Activated CD4-positive, alpha-beta T cell treated with anti-CD3 and anti-CD28 coated beads for 4 hours (primary cell): ENCODE measurements at places on chromosomes 12 and 14.

GRCh38 chr12:132146098-132146497 lies 1.8 kb downstream of the NOC4L start:
- DNase-seq = no peak

GRCh38 chr14:62696929-62697328 lies 348.3 kb downstream of the KCNH5 start:
- no peak for DNase-seq

GRCh38 chr12:67698672-67699581 lies 50.4 kb downstream of the DYRK2 start:
- peak; percentile 40 for DNase-seq

DNA sequence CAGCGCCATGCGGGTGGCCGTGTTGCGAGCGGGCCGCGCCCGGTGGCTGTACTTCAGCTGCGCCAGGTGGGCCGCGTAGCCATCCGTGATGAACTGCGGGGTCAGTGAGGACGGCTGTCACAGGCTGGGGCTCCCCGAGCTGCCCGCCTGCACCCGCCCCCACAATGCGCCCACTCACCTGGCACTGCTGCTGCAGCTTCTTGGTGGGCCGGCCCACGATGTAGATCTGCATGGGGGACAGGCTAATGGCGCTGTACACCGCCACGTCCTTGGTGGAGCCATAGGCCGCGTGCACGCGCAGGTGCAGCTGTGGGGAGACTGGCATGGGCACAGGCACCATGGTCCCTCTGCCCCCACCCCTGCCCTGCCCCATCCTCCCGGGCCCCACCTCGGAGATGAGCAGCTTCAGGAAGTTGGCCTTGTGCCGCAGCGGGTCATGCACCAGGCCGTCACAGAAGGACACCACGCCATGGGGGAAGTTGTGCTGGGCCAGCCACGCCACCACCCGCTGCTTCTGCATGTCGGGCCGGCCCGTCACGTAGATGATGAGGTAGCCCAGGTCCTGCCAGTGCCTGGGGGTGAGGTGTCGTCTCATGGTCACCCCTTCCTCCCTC lies 5.9 kb downstream of the ARL6IP4 start:
- DNase-seq = no peak

DNA sequence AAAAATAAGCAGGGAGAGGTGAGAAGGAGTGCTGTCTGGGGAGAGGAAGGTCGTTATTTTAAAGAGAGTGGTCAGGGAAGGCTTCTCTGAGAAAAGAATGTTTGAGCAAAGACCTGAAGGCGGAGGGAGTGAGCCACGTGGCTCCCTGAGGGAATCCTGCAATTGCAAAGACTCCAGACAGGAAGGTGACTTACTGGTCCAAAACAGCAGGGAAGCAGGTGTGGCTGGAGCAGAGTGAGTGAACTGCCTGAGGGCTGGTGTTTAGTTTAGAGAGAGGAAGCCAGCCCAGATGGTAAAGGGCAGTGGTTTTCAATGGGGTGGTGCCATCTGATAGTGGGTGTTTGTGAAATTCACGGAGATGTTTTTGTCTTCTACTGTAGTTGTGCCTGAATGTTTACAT lies 58.8 kb upstream of the LTA4H start:
- DNase-seq = no peak

- no peak for DNase-seq
Measured at GRCh38 chr12:25372002-25372401, 121.3 kb upstream of the KRAS start.

GRCh38 chr12:12439636-12440035 lies 82.8 kb downstream of the BORCS5 start:
- DNase-seq = peak; percentile 63

GRCh38 chr12:119593578-119594398 lies at the start of gene TMEM233:
Gene TMEM233 (plus strand): TSS chr12:119593774. CDS start chr12:119593849, 75 bp downstream.
- DNase-seq = no peak

DNA sequence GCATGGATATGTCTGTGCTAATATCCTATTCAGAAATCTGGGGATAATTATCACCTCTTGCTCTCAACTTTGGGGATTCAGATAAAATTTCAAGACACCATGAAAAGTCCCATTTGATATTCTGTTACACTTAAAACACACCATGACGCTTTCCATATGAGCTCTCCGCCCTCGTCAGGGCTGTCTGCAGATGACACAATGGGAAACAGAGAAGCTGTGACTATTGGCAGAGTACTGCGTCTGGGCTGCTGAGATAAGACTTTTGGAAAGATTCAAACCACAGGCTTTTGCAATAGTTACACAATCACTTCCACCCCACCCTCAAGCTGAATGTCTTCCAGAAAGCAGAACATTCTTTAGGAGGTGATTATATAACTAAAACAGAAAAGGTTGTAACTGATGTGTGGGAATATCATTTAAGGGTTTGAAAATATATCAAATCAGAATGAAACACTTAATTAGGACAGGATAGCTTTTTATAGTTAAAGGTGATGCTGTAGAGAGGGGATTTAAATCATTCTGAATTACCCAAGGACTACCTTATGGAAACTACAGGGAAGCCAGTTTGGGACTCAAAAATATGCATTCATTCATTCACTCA lies 75.3 kb upstream of the TMPO start:
- no peak for DNase-seq

- no peak for DNase-seq
Measured at GRCh38 chr12:68903511-68903910, 29.5 kb downstream of the CPM start.

DNA sequence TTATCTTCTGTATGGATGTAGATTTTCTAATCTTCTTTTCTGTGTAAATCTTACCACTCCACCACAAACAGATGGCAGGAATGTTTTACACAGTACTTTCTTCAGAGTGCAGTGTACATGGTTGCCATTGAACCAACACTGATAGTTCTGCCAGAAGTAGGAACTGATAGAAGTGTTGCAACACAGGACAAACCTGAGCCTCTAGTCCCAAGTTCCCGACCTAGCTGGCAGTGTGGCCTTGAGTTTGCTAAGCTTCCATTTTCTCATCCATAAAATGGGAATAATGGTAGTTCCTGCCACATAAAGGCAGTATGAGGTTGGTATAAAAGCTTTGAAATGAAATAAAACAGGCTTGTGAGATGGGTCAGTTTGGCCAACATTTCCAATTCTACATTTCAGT lies 50.8 kb upstream of the SAV1 start:
- no peak for DNase-seq

- no peak for DNase-seq
Measured at GRCh38 chr12:10235761-10236631, 23.3 kb downstream of the GABARAPL1 start.

GRCh38 chr14:79483477-79484388 lies 727.6 kb downstream of the DIO2 start:
- DNase-seq = no peak

DNA sequence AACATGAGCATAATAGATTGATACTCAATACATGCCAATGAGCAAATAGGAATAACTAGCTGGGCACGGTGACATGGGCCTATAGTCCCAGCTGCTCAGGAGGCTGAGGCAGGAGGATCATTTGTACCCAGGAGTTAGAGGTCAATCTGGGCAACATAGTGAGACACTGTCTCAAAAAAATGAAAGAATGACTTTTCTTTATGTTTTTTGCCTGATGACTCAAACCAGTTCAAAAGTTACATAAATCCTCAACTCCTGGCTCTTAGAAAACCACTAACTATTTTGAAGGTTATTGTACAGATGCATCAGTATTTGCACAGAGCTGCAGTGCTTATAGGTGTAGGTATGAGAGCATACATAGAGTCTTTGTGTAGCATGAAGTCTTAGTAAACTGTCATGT lies 219.2 kb upstream of the RGS6 start:
- no peak for DNase-seq

GRCh38 chr12:110636516-110636915 lies 22.6 kb downstream of the TCTN1 start:
- DNase-seq = no peak

DNA sequence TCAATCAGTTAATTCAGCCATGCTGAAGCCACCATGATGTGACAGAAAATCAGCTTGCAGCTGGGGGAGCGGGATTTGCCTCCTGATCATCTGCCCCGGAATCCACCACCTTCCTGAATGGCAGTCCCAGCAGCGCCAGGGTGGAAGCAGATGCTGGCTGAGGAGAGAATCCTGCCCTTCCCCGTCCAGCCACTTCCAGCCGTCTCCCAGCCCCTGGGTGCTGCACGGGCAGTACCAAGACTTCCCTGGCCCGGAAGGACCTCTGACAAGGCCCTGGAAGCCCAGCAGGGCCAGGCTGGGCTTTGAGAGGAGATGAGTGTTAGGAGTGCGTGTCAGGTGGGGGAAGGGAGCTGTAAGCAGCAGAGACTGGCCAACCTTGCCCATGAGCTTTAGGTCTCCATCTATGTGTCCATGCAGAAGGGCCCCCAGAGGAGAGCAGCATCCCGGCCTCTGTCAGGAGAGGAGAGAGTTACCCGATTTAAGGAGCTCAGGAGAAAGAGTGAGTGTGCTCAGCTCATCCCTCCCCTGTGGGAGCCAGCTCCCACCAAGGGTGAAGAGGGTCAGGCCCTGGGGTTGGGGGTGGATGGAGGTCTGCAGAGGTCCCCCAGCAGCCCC lies 69.3 kb downstream of the EID3 start:
- no peak for DNase-seq

DNA sequence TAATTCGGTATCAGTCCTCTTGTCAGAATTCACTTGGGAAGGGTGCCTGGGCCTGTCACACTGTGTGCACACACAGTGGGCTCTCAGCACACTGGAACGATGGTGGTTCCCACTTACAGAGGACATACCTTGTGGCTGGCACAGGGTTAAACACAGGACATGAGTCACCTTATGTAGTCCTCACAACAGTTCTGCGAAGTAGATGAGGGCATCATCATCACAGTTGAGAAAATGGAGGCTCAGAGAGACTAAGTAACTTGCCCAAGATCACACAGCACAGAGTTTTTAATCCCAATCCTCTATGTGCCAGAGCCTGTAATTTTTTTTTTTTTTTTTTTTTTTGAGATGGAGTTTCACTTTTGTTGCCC lies 90.7 kb downstream of the NINJ2 start:
- no peak for DNase-seq

DNA sequence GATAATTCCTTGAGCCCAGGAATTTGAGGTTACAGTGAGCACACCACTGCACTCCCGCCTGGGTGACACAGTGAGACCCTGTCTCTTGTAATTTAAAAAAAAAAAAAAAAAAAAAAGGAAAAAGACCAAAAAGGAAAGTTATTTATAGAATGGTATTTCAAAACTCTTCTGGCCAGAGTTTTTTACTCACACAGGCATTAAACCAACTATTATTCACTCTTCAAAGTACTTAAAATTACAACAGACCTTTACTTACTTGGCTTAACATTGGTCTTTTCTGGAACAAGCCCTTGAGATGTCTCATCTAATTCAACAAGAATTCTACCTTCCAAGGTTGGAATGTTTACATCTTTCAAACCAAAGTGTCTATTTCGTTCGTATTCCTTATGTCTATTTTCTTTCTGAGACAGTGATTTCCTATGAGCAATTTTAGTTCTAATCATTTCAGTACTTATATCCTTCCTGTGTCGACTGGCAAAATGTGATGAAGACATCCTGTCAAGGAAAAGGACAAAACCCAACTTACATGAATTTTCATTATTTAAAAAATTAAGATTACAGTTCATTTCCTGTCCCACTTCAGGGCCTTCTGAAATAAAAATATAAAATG lies 2.6 kb downstream of the DLGAP5 start:
- DNase-seq = no peak

GRCh38 chr12:50220363-50220995 lies 53.3 kb upstream of the CERS5 start:
- no peak for DNase-seq

DNA sequence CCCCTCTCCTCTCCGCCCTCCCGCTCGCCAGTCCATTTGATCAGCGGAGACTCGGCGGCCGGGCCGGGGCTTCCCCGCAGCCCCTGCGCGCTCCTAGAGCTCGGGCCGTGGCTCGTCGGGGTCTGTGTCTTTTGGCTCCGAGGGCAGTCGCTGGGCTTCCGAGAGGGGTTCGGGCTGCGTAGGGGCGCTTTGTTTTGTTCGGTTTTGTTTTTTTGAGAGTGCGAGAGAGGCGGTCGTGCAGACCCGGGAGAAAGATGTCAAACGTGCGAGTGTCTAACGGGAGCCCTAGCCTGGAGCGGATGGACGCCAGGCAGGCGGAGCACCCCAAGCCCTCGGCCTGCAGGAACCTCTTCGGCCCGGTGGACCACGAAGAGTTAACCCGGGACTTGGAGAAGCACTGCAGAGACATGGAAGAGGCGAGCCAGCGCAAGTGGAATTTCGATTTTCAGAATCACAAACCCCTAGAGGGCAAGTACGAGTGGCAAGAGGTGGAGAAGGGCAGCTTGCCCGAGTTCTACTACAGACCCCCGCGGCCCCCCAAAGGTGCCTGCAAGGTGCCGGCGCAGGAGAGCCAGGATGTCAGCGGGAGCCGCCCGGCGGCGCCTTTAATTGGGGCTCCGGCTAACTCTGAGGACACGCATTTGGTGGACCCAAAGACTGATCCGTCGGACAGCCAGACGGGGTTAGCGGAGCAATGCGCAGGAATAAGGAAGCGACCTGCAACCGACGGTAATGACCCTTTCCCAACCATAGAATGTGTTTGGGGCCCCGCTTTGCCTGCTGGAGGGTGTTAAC lies 615 bp downstream of the CDKN1B start:
- peak; percentile 12 for DNase-seq

DNA sequence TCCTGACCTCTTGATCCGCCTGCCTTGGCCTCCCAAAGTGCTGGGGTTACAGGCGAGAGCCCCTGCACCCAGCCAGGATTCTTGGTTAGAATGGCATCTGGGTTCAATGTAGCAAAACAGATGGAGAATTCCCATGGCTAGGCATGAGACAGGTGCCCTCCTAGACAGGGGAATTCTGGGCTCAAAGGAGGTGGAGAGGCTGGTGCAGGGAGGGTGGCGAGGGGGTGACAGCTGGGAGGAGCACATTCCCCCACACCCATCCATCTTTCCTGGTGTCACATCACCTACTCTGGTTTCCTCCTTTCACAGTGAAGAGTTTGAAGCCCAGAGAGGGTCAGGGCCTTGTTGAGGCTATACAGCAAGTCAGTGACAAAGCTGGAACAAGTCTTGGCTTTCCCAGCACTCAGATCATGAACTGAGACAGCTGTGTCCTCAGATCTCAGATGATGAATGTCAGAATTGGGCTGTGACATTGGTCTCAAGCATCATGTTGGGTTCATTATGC lies 2.8 kb downstream of the SERPINA1 start:
- no peak for DNase-seq

- no peak for DNase-seq
Measured at GRCh38 chr14:35385042-35385839, 19.3 kb downstream of the NFKBIA start.

DNA sequence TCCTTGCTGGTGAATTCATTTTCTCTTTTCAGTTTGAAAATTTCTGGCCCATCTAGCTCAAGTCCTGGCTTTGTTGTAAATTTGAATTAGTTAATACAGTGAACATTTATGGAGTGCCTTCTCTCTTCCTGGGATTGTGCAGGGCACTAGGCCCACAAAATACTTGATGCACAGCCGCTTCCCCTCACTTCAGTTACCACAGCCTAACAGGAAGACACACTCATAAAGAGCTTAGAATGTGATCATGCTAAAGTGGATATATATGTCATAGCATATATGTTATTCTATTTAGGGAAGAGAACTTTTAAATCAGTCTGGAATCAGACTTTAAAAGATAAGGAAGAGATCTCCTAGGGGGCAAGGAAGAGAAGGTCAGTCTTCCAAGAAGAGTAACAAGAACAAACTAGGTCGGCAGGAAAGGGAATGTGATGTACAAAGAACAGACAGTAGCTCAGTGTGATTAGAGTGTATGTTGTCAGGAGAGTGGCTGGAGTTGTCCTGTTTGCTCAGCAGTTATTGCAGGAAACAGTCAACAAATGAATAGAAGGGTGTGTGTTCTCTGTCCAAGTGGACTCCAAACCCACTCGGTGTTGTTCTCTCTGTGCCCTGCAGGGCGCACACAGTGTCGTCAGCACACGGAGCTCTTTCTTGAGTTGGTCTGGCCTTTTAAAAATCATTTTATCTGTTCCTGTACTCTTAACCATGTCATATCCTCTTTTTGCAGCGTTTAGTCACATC lies 74.4 kb downstream of the DAAM1 start:
- DNase-seq = no peak
